ENCODE measurements at places on chromosomes 4 and X. TPM values are rescaled to one million over a fixed set of nuclear protein-coding genes. Genes with fewer than 3 reads are reported as not detected.

Gene RAB40A
- total RNA-seq, result 0.68 TPM

Gene ANXA10
- not detected for total RNA-seq

Gene TLR2
- total RNA-seq, result 1.1 TPM

Gene TXK
- 16.4 TPM for total RNA-seq

Gene TEX11
- not detected for total RNA-seq

Gene HTR2C
- total RNA-seq, result not detected

Gene RTL5
- total RNA-seq, result 0.11 TPM

Gene LRPAP1
- total RNA-seq, result 48.7 TPM
